Right ventricle myocardium superior (tissue), 1 donor: ENCODE measurements at places on chromosomes 11 and 22. TPM values are rescaled to one million over a fixed set of nuclear protein-coding genes. Genes with fewer than 3 reads are reported as not detected.
A peak's percentile ranks its signal among the peaks of the same experiment; 100 is the strongest.

GRCh38 chr22:39488563-39489083, 13.5 kb upstream of the MIEF1 start:
- no peak for DNase-seq

DNA sequence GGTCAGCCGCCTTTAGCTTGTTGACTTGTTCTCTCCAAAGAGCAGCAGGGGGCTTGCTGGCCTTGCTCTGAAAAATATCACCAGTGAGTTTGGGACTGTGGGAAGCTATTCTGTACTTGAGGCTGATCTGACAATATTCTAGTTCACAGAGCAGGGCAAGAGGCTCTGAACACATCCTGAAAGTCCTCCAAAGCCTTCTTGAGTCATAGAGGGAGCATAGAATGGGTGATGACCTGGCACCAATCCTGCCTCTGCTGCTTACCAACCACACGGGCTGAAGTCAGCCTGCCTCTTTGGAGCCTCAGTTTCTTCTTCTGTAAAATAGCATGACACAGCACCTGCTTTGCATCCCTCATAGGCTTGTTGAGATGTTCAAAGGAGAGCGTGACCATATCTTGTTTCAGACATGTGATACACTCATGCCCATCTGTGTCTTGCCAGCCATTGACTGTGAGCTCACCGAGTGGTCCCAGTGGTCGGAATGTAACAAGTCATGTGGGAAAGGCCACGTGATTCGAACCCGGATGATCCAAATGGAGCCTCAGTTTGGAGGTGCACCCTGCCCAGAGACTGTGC, 96.6 kb downstream of the RRAS2 start:
- DNase-seq: no peak

POLR2L gene
- 267 TPM for total RNA-seq

TRIM51G gene
- not detected for total RNA-seq

DNA sequence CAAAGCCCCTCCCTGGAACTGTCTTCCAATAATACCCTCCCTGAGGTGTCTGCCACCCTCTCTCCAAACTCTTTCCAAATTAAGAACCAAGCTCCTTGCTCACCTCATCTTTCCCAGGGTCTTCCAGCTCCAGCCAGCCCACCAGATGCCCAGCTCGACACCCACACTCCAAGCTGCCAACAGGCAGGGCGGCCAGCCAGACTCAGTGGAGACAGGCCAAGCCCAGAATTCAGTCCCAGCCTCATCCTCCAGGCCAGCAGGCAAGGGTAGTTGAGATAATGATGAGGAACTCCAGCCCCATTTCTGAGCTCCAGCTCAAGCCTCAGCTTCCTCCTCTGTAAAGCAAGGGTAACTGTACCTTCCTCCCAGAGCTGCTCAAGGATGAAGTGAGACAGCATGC, 132.9 kb downstream of the CHST1 start:
- DNase-seq: no peak

TSPAN18 gene
- total RNA-seq: 99.7 TPM

- no peak for DNase-seq
Observed at GRCh38 chr22:36497910-36498665, 8.8 kb downstream of the FOXRED2 start.

OR51B5 gene
- not detected for total RNA-seq

DNA sequence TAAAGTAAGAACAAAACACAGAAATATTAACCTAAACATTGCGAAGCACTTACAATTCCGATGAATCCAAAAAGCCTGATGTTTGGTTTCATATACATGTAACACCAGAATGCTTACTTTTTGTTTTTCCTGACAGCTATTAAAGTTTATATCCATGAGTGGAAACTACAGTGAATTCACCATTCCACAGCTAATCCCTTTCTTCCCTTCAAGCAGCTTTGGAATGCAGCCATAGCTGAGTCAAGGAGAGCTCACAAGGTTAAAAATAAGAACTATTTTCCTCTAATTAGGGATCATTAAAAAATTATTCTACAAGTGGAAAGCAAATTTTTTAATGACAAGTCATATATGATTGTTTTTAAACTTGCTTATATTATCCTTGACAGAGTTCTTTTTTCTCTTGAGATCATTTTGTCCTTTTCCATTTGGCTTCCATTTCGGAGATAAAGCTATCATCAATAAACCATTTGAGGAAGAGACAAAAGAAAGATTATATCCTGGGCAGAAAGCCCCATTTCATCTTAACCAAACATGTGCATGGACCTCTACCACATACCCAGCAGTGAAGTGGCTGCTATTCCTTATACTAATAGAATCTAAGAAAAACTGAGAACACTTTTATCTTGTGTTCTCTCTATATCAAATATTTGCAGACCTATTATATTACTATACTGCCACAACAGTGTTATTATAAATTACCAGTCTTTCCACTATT, 19.7 kb upstream of the FIBIN start:
- DNase-seq: no peak

CCDC15 gene
- total RNA-seq: 0.24 TPM

CFAP300 gene
- 0.38 TPM for total RNA-seq

- DNase-seq: peak; percentile 78
Observed at GRCh38 chr11:46279126-46280099, 2.0 kb downstream of the CREB3L1 start.

DNA sequence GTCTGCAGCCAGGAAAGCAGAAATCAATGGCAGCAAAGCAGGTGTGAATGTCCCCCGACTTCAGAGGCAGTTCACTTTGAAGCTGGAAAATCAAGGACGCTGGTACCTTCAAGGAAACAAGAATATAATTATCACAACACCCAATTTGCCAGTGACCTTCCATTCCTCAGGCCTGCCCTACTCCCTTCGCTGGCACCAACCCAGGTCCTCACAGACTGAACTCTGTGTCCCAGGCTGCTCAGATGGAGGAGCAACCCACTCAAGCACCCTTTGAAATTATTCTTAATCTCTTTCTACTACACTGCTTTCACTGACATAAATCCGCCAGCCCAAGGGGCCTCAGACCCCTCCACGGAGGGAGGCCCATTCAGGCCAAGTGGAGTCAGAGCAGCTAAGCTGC, 64.7 kb upstream of the WT1 start:
- no peak for DNase-seq

GRCh38 chr11:66346476-66347424, 679 bp downstream of the B4GAT1 start:
- DNase-seq: no peak

GRCh38 chr11:27385245-27385644, 22.2 kb upstream of the CCDC34 start:
- DNase-seq: no peak

DNA sequence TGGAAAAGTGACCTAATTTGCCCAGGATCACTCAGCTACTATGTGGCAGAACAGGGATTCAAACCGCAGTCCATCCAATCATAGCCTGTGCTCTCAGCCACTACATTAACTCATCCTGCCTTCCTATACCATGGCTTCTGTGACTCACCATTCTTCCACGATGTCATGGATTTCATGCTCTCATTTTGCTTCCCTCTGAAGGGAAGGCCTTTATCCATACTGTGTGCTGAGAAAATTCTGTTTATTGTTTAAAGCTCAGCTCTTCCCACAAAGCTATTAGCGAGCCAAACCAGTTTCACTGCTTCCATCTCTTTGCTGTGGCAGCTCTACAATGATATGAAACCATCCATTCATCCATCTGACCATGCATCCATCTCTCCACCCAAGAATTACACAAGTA, 289.9 kb downstream of the TENM4 start:
- DNase-seq: no peak

SYCE3 gene
- not detected for total RNA-seq

DNA sequence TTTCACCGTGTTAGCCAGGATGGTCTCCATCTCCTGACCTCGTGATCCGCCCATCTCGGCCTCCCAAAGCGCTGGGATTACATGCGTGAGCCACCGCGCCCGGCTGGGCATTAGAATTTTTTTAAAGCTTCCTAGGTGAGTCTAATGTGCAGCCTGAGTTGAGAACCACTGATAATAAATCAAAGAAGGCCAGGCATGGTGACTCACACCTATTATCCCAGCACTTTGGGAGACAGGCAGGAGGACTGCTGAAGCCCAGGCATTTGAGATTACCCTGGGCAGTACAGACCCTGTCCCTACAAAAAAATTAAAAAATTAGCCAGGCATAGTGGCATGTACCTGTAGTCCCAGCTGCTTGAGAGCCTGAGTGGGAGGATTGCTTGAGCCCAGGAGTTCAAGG, 13.7 kb downstream of the MEI1 start:
- DNase-seq: no peak

- no peak for DNase-seq
Observed at GRCh38 chr11:45178890-45179671, 32.6 kb downstream of the PRDM11 start.

TMPRSS6 gene
- total RNA-seq: not detected

- peak; percentile 62 for DNase-seq
Observed at GRCh38 chr11:122756417-122756816, 81.9 kb upstream of the CRTAM start.

MRGPRX4 gene
- not detected for total RNA-seq

GRCh38 chr11:68550485-68550817, 89.9 kb downstream of the PPP6R3 start:
- DNase-seq: no peak

DNA sequence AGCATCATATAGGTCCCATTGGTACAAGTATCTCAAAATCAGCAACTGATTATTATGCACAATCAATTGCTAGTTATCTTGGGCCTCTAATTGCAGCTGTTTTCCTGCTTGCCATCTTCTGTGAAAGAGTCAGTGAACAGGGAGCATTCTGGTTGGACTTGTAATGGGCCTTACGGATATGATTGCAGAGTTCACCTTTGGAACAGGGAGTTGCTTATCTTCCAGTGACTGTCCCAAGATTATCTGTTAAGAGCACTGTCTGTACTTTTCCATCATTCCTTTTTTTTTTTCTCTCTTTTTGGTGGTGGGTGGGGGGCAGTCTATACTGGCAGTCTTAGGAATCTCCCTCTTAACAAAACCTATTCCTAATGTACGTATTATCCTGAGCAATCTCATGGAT, 17.8 kb downstream of the OR8G5 start:
- DNase-seq: no peak

DNA sequence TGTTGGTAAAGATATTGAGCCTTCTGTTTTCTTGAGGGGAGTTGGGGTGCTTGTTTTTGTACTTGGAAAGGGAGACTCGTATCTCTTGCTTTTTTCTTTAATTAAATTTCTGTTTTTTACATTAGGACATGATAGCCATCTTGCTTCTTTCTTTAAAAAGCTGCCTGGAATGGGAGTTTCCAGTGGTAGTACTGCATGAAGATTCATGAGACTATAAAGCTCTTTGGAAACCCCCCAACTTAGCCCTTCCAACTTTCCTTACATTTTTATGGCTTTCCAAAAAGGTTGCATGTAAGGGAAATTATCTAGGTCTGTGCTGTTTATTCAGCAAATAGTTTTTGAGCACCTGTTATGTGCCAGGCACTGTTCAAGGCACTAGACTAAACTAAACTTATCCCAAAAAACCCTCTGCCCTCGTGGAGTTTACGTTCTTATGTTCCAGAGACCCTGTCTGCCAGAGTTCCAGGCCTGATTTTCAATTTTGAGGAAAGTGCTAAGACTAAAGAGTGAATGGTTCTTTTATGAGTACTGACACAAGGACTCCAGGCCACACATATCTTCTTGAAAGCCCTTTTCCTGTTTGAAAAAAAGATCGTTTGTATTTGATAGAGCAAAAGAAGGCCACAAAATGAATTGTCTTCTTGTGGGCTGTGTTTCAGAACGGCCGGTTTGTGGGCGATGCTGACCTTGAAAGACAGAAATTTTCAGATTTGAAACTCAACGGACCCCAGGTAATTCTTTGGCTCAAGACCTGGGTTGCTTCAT, 31.9 kb downstream of the CTNND1 start:
- DNase-seq: no peak

- DNase-seq: no peak
Observed at GRCh38 chr11:123526027-123526805, 96.1 kb downstream of the GRAMD1B start.

CCND1 gene
- total RNA-seq: 136 TPM
